ENCODE measurements at places on chromosomes 3 and 15.

DNA sequence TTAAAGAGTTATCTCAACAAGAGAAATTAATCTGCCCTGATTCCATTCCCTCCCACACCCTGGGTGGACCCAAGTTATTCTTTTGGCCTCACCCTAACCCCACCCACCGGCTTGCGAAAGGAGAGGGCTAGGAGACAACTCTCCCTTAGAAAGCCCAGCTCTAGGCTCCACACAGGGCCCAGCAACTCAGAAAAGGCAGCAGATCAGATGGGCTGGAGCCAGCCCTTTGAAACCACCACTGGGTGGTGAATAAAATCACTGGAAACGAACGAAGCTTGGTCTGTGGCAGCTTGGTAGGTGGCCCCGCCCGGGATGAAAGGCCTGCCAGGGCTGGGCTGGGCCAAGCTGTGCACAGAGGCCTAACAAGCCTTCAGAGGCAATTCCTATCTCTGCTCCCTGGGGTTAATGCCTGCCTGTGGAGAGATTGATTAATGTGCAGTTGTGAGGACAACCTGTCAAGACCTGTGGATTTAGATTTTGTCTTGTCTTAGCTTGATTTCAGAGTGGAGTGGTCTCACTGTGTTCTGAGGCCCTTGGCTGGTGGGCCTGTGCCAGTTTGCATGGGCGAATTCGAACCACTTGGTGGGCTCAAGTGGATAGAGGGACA, 38.8 kb downstream of the BHLHE40 start:
- DNase-seq, result no peak

- no peak for DNase-seq
Observed at GRCh38 chr3:197828-198491, 1.4 kb downstream of the CHL1 start.

GRCh38 chr3:33372218-33373081, 67.8 kb downstream of the UBP1 start:
- DNase-seq, result no peak

GRCh38 chr15:52558196-52558595, 10.6 kb downstream of the ARPP19 start:
- DNase-seq, result no peak

DNA sequence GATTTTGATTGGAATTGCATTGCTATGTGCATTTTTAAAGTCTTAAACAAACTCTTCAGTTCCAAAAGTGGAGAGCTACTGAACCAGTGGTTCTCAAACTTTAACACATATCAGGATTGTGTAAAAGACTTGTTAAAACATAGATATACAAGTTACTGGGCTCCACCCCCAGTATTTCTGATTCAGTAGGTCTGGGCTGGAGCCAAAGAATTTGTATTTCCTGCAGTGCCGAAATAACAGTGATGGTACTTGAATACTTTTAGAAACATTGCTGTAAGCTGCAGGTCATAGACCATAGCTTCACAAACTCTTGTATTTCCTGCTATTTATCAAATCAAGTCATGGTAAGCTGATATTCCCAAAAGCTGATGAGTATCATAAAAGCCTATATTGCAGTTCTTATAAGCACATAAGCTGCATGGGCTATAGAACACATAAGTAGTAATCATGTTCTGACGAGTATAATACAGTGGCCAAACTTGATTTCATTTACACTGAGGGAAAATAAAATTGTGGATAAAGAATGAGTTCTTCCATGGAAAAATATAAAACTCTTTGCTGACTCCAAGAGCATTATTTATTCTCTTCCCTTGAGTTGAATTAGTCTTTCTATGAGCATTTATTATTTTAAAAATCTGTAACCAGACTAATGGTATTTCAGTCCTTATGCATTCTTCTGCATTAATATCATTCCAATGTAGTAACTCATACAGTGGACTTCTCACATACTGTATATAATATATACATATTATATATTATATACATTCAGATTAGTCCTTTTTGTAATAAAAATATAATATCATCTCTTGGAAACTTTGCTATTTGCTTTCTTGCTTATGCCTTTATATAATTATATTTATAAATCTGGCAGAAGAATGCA, 550.5 kb upstream of the AGTR1 start:
- DNase-seq, result no peak

Data from activated naive CD8-positive, alpha-beta T cell treated with anti-CD3 and anti-CD28 coated beads, Interleukin-2, amount 50 U/mL, for 16 hours (primary cell).